ENCODE measurements at places on chromosomes 4 and X. TPM values are rescaled to one million over a fixed set of nuclear protein-coding genes. Genes with fewer than 3 reads are reported as not detected.

GRCh38 chr4:20544645-20545044 is 155.6 kb upstream of the PACRGL start:
- DNase-seq = peak; percentile 22

DNA sequence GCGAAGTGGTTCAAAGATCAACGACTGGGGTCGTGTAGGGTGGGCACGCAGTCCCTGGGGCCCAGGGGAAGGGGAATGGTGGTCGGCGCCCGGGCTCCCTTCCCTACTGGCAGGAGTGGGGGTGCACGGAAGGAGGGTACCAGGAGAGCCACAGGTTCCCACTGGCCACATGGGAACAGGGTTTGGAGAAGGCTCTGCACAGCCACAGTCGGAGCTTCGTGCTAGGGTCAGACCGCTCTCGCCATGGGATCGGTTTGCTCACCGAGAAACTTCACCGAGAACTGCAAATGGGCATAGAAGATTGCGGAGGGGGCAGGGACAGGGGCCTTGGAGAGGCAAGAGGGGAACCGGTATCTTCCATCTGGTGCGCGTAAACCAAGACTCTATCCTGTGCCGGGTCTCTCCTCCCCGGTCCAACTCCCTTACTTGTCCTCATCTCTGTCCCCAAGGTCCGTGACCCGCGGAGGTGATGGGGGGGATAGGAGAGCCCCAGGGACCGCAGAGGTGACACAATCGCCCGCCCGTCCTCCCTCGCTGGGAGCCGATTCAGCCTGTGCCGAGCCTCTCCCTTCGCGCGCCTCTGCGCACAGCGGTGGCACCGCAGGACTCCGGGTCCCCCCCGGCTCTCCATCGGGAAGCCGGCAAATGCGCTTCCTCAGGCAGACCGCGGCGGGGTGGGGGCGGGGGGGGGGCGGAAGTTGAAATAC is 1.0 kb downstream of the SCD5 start:
- no peak for DNase-seq

- no peak for DNase-seq
Measured at GRCh38 chr4:1654216-1654955, 29.7 kb downstream of the FAM53A start.

- DNase-seq = no peak
Measured at GRCh38 chrX:65635378-65635777, 32.1 kb upstream of the MSN start.

- DNase-seq = no peak
Measured at GRCh38 chrX:41686788-41687187, 2.0 kb upstream of the GPR34 start.

GRCh38 chrX:132961511-132961910 is 3.1 kb upstream of the HS6ST2 start:
- DNase-seq = no peak

GRCh38 chr4:9769321-9769720 is 12.1 kb upstream of the DRD5 start:
- DNase-seq = no peak

GRCh38 chrX:56790778-56791177 is 61.7 kb downstream of the NBDY start:
- DNase-seq = no peak

- no peak for DNase-seq
Measured at GRCh38 chr4:146236216-146236615, 21.9 kb downstream of the REELD1 start.

- DNase-seq = peak; percentile 52
Measured at GRCh38 chr4:81405900-81406401, 65.8 kb downstream of the RASGEF1B start.

Gene UGT2B11
- polyA plus RNA-seq = 2.1 TPM

Gene MCF2
- polyA plus RNA-seq = 1.0 TPM

Gene SRPX2
- 12.7 TPM for polyA plus RNA-seq

Gene RBPJ
- 87.8 TPM for polyA plus RNA-seq

Gene CFP
- polyA plus RNA-seq = 2.2 TPM

Gene FAM47E
- 0.53 TPM for polyA plus RNA-seq
